ENCODE measurements at places on chromosomes 2 and 18.

DNA sequence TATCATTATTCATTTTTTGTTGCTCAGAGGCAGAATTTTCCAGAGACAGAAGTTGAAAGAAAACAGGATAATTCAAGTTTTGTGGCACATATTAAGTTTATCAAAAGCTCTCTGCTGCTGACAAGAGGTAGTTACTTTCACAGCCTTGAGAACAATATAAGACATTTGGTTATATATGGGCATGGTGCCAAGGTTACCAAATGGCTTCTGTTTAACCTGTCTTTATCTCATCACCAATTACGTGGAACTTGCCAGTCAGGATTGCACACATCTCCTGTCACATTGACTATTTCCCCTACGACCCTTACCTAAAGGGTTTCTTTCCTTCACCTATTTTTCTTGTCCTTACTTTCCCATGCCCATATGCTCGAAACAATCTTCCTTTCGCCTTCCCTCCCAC is 35.9 kb downstream of the KLF7 start:
- no peak for DNase-seq

GRCh38 chr2:50929661-50930060 is 102.3 kb downstream of the NRXN1 start:
- DNase-seq = no peak

DNA sequence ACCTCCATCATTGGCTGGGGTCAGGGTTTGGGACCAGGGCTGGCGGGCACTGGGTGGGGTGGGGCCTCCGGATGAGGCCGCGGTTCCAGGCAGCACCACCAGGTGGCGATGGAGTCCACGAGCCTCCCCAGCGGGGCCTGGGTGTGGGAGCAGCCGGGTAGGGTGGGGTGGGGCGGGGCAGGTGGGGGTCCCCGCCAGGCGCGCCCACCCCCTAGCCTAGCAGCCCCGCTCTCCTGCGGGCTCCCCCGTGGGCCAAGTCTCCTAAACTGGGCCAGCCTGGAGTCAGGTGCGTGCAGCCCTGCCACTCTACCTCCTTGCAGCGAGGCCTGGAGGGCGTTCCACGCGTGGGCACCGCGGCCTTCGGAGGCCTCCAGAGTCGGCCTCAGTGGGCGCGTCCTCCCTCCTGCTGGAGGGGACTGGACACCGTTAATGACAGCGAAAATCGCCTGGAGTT is 187.5 kb downstream of the TWIST2 start:
- DNase-seq = no peak

DNA sequence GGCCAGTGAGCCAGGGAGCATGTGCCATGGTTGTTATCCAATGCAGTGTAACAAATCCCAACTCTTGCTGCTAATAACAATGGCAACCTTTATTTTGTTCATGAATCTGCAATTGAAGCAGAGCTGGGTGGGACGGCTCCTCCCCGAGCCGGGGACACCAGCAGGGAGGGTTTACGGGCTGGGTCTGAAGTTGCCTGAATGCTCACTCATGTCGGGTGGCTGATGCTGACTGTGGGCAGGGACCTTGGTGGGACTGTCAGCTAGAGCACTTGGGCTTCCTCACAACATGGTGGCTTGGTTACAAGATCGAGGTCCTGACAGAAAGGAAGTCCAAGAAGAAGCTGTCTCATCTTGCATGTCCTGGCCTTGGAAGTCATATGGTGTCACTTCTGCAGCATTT is 264.5 kb downstream of the NDUFA10 start:
- DNase-seq = no peak

GRCh38 chr2:158321264-158321663 is 135.3 kb downstream of the CCDC148 start:
- no peak for DNase-seq

DNA sequence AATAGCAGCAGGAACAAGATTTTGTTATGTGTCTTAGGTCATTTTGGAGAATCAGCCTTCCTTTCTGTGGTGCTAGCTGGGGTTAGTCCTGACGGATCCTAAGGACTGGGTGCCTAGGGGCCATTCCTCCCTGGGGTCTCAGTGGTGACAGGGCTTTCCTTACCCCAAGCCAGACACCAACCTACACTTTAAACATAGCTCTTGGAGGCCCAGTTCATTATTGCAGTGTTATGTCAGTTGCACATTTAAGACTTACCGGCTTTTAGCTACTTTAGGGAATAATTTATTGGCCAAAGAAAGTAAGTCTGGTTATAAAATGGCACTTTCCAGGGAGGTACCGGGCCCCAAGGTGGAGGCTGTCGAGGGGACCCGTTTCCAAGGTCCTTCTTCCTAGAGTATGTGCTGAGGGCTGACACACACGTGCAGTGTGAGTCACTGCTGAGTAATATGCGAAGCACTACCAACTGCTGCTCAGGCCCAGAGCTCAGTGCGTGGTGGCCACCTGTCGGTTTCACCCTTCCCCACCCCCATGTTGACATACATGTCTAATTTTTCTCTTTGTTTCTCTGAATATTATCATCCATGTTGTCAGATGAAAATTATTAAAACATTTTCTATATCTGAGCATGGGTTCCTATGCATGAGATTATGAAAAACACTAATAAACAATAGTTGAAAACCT is 37.0 kb upstream of the GRHL1 start:
- no peak for DNase-seq

DNA sequence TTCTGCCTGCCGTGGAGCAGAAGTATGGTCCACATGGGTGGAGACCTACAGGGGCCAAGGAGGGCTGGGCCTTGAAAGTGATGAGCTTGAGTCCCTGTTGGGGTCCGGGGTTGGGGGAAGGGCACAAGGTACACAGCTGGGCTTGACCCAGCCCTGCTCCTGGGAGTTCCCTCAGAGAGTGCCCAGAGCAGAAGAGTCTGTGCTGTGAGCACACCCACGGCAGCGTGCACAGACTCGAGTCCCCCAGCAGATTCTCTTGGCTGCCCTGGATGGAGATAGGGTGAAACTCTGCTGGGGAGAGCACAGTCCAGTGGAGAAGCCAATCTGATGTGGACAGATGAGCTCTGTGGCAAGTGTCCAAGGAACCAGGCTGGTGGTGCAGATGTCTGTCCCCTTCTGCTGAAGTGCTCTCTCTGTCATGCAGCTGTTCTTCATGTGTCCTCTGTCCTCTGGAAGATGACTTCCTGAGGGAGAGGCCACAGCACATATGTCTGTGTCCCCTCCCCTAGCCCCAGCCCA is 27.5 kb downstream of the INPP4A start:
- DNase-seq = no peak

GRCh38 chr2:157787364-157787938 is 88.7 kb downstream of the ACVR1 start:
- DNase-seq = no peak

DNA sequence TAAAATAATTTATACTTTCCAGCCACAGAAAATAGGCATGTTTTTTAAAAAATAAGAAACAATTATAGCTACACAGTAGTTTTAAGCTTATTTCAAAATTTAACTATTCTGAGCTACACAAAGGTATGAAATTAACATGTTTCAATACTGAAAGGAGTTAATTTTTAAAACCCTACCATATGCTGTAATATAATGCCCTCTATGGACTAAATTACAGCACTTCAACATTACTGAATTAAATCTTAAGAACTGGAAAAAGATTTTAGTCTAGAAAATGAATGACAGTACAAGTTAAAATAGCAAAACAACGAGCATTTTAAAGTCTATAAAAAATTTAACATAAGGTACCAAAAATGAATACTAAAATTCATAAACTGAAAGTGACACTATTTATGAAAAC is 36.3 kb downstream of the RTN4 start:
- no peak for DNase-seq

DNA sequence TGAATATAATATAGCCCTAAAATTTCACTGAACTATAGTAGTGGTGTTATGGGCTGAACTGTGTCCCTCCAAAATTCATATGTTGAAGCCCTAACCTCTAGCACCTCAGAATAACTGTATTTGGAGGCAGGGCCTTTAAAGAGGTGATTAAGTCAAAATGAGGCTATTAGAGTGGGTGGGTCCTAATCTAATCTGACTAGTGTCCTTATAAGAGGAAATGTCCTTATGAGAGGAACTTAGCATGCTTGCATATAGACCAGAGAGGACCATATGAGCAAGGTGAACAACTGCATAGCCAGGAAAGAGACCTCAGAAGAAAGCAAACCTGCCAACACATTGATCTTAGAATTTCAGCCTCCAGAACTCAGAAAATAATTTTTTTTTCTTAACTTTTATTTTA is 238.4 kb downstream of the ZEB2 start:
- no peak for DNase-seq

DNA sequence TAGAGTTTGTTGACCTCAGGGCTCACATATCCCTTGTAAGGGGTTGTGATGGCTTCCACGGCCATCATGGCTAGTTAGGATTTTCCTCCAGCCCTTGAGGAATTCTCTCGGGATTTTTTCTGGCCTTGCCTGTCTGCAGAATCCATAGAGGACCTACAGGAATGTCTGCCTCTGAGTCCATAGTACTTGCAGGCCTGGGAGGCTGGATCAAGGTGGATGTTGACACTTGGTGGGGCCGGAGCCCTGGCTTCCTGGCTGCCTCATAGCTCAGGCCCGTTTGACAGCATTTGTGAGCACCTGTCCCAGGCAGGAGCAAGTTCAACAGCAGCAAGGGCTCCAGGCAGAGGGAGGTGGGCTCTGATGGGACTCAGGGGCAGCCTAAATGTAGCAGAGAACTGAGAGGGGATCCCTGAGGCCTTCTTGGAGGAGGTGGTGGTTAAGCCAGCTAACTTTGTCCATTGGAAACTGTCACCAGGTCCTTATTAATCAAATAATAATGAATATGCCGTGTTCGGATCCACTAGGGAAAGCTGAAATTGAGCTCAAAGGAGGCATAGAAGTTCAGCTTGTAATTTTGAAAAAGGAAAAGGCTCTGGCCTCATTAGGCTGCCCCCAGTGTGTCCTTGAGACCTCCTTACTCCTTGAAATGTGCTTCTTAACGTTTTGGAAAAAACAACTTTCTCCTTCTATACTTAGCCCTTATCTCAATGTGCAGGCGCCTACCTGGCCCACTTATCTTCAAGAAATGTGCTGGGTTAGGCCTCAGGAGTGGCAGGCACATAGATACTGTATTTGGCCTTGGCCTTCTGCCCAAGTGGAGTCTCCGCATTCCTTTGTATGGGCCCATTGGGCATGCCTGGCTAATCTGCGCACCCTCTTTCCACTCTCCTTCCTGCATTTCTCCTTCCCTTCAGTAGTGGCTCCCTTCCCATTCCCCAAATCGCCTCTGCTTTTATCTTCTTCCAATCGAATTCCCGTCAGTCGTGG is 66.9 kb downstream of the HPCAL1 start:
- DNase-seq = no peak

GRCh38 chr18:13551841-13552733 is 174.3 kb downstream of the FAM210A start:
- DNase-seq = no peak

- no peak for DNase-seq
Observed at GRCh38 chr2:216508229-216508628, 9.6 kb downstream of the RPL37A start.

DNA sequence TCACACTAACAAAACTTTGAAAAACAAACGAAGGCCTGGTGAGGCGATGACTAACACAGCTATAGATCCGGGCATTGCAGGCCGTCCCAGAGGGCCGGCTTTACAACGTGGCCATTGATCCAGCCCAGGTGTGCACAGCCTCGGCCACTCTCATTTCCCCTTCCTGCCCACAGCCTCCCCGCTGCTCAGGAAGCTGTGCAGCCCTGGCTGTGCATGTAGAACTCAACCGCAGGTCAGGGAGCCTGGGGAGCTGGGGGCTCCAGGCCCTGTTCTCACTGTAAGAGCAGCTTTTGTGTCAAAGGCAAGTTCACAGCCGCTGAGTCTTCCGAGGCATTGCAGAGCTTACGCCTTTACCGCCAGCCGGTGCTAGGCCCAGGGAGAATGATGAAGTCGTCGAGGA is 87.2 kb downstream of the LONRF2 start:
- DNase-seq = no peak

GRCh38 chr18:47113796-47114540 is 36.3 kb downstream of the HDHD2 start:
- DNase-seq = no peak

- no peak for DNase-seq
Observed at GRCh38 chr2:149651229-149651628, 63.7 kb upstream of the MMADHC start.

GRCh38 chr2:54455131-54455562 is 980 bp upstream of the SPTBN1 start:
- DNase-seq = no peak

- DNase-seq = peak; percentile 43
Observed at GRCh38 chr2:203688798-203689197, 17.6 kb upstream of the CD28 start.

DNA sequence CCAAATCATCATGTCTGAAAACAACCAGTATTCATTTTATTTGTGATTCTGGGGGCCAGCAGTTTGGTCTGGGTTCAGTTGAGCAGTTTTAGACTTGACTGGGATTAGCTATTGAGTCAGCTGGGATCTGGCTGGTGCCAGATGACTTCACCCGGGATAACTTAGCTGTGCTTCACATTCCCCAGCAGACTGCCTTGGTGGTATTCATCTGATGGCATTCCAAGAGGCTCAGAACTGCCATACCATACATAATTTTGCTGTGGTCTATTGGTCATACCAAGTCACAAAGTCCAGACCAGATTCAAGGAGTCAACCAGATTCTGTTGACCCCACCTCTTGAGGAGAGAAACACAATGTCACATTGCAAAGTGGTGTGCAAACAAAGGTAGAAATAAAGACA is 7.8 kb upstream of the FSHR start:
- DNase-seq = no peak

DNA sequence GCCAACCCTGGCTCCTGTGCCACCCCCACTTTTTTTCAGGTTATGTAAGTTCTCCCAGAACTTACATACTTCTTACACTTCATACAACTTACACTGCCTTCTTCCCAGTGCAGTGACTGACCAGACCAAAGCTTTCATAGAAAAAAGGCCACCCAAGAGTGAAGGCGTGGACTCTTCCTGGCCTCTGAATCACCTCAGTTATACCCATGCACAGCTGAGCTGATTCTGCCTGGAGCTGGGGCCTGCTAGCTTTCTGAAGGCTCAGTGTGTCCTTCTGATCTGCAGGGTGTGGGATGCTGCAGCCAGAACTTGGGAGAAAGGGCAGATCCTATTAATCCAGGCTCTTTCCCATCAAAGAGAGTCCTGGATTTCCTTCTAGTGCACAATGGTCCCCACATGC is 216.1 kb downstream of the TTC32 start:
- no peak for DNase-seq

DNA sequence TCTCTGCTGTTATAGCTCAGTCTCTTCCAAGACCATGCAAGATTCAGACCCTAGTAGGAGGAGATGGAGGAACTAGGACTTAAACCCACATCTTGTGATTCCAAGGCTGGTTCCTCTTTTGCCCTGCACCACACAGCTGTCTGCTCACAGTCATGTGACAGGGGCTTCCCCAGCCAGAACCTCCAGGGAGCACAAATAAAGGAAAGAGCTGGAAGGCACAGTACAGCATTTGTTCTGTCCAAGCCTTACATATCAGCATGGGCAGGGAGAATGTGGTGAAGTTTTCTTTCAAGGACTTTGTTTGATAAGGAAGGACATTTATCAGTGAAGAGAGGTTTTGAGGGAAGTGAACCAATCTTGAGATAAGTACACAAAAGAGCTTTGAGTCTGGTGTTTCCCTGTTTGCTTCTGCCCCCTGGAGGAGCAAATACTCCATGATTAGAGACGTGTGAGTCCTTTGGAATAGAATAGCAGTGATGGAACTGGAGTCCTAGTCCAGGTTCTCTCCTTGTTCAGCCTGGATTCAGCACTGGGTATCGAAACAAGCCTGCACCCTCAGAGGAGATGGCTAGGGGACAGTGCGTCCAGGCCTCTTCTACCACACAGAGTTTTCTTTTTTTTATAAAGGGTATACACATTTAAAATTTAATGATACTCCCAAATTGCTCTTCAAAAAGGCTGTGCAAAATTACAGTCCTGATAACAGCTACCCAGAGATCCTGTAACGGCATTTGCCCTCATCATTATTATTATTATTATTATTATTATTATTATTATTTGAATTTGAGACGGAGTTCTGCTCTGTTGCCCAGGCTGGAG is 24.6 kb upstream of the CASP10 start:
- peak; percentile 56 for DNase-seq
